ENCODE measurements at places on chromosomes 6 and 20.
A peak's percentile ranks its signal among the peaks of the same experiment; 100 is the strongest.

DNA sequence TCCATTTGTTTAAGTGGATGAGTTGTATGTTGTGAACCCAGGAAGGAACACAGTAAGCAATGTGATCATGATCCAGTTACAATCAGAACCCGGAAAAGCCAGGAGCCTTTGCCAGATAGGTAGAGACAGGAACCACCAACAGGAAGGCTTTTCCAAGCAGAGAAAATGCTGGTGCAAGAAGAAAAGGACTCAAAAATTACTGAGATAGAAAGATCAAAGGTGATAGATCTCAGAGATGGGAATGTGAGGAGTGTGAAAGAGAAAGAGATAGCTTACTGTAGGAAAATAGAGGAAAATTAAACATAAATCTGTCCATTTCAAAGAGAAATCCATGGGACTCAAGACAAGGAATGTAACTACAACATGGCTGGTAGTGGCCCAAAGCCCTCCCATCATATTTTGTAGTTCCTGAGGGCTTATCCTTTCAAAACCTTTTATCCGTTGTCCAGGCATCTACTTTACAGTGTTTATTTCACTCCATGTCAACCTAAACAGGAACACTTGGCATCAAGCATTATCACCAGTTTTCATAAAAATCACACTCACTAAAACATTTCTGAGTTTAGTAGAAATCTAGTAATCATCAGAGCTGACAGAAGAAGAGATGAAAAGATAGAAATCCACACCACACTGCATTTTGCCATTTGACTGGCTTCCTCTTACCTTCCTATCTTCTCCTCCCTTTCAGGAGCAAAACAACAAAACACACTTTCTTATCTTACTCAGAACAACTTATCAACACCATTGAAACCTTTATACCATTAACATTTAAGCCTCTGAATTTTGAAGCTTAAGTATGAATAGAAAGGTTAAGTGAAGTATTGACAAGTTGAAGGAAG is 44.5 kb upstream of the STXBP5 start:
- no peak for DNase-seq

GRCh38 chr6:13538084-13538483 is 36.3 kb upstream of the SIRT5 start:
- peak; percentile 27 for DNase-seq

- no peak for DNase-seq
Measured at GRCh38 chr6:56798163-56798562, 155.5 kb upstream of the DST start.

DNA sequence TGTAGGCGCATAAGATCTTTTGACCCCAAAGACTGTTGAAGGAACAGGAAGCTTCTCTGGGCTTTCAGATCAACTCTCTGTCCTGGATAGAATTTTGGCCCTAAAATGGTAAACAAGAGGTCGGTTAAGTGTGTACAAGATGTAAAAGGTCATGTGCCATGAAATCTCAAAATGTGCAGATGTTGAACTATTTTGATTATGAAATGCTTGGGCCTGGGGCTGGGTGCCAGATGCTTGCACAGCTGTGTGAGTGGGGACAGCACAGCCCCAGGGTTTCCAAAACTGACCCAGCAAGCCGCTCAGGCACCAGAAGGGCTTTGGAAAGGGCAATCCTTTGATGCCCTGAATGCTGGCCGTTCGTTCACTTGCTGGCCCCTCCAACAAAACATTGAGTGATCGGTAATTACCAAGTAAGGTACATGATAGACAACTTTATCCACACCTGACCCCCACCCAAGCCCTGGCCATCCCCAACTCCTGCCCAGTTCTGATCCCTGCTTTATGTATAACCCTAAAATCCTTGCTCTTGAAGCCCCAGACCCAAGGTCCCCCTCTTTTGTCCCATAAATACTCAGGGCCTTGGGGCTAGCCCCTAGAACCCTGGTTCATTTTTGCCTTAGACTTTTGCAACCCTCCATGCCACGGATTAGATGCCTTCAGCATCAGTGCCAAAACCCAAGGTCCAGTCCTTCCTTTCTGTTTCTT is 1.9 kb downstream of the TMEM239 start:
- DNase-seq, result no peak

GRCh38 chr6:6918216-6918983 is 189.4 kb upstream of the RREB1 start:
- DNase-seq, result no peak

- DNase-seq, result no peak
Measured at GRCh38 chr6:31633447-31633846, 12.9 kb downstream of the PRRC2A start.

- no peak for DNase-seq
Measured at GRCh38 chr20:38935285-38935684, 9.1 kb downstream of the FAM83D start.

- DNase-seq, result no peak
Measured at GRCh38 chr6:98648211-98648914, 186.0 kb upstream of the POU3F2 start.

DNA sequence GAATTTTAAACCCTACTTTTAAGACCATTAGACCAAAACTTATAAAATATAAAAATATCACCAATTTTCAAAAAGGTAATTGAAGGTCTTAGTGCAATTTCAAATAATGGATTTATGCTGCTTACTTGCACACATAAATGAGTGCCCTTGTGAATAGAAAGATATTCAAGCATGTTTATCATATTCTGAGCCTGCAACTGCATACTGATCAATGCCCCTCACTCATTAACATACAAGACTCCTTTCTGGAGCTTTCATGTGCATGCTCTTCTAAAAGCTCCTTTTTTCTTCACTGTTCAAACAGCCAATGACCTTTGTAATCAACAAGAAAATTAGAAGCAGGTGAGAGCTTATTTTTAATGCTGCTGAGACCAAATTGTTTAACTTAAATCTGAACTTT is 1139.3 kb downstream of the HACE1 start:
- DNase-seq, result no peak

GRCh38 chr6:38143191-38144150 is 323.9 kb downstream of the ZFAND3 start:
- DNase-seq, result no peak

DNA sequence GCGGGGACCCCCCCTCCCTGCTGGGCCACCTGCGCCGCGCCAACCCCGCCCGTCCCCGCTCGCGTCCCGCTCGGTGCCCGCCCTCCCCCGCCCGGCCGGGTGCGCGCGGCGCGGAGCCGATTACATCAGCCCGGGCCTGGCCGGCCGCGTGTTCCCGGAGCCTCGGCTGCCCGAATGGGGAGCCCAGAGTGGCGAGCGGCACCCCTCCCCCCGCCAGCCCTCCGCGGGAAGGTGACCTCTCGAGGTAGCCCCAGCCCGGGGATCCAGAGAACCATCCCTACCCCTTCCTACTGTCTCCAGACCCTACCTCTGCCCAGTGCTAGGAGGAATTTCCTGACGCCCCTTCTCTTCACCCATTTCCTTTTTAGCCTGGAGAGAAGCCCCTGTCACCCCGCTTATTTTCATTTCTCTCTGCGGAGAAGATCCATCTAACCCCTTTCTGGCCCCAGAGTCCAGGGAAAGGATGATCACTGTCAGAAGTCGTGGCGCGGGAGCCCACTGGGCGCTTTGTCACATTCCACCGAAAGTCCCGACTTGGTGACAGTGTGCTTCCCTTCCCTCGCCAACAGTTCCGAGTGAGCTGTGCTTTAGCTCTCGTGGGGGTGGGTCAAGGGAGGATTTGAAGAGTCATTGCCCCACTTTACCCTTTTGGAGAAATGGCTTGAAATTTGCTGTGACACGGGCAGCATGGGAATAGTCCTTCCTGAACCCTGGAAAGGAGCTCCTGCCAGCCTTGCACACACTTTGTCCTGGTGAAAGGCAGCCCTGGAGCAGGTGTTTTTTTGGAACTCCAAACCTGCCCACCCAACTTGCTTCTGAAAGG is 2.1 kb downstream of the VEGFA start:
- no peak for DNase-seq

DNA sequence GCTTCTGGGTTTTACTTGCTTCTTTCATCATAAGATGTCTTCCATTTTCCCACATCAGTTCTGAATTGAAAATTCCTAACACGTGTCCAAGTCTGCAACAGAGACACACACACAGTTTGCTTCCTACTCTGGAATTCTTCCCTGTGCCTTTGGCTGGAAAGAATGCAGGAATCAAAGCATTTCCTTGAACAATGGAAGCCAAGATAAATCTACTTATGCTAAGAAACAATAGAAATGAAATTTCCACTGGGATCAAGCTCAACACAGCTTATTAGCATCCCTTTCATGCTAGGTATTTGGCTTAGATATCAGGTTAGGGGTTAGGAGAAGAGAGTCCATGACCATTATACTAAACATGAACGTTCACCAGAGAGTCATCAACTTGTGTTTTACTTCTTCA is 101.1 kb upstream of the SCAF8 start:
- no peak for DNase-seq

DNA sequence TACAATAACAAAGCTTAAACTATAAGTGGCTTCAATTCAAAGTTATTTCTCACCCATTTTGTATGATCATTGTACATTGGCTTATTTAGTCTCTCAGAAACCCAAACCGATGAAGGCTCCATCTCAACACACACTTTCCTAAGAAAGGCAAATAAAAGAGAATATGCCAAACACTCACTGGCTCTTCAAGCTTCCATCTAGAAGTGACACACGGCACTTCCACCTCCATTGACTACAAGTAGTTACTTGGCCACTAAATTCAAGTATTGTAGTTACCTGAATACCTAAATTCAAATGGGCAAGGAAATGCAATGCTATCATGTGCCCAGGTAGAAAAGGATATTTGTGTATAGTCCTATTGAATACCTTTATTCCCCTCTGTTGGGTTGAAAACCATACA is 170.6 kb downstream of the OGFRL1 start:
- no peak for DNase-seq

DNA sequence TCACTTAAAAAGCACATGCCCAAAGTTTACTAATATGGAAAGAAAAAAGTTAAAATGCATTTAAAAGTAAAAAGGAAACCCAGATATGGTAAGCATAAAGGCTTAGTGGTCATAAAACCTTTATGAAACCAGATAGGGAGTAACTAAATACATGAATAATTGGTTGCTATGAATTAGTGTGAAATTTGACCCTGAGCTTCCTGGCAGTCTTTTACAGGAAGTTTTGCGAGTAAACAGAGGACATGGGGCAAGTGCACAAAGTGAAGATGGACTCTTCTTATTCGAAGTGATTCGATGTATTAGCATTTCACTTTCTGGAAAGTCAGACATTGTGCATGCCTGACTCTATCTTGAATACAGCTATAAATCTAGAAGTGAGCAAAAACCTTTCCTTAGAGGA is 90.9 kb upstream of the MLIP start:
- no peak for DNase-seq

GRCh38 chr6:56962441-56962840 is 7.5 kb downstream of the BEND6 start:
- no peak for DNase-seq

DNA sequence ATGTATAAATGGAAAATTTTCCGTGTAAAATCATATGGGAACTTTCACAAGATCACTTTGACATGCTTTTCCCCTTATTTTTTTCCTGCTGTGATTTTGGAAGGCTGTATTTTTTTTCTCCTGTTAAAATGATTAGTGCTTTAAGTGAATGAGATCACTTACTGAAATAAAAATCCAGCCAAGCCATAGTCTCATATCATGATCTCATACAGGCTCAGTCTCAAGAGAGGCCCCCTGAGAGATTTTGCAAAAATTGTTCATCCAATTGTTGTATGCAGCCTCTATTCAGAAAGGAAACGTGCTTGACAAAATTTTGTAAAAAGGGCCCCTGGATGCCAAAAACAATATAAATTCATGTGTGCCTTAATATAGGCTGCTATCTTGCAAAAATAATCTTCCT is 528.2 kb downstream of the HDGFL1 start:
- no peak for DNase-seq

DNA sequence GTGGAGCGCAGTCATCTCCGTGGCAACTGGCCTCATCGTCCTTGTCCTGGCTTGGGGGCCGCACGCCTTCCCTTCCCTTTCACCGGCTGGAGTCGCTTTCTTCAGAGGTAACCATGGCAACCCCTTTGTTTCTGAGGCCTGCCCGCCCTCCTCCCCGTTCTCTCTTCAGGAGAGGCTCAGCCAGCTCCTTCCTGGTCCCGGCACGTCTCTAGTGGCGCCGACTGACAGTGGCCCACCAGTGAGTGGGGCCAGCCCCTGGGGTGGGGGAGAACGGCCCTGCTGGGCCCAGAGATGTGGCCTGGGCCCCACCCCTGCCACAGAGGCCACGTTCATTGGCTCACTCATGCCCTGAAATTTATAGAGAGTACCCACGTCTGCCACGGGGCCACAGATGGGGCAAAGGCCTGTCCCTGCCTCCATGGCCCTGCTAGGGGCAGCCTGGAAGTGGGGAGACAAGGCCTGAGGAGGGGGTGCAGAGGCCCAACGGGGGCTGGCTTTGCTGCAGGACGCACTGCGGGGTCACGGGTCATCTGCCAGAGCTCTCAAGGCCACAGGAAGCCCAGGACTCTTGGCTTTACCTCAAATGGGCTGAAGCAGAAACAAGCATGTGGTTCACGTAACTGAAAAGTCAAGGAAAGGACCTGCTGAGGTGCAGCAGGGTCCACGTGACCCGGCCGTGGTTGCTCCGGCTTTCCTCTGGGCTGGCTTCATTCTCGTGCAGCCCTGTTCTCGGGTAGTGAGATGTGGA is 1.4 kb upstream of the OSBPL2 start:
- DNase-seq, result no peak

- DNase-seq, result no peak
Measured at GRCh38 chr6:34673064-34673463, 23.5 kb downstream of the ILRUN start.

DNA sequence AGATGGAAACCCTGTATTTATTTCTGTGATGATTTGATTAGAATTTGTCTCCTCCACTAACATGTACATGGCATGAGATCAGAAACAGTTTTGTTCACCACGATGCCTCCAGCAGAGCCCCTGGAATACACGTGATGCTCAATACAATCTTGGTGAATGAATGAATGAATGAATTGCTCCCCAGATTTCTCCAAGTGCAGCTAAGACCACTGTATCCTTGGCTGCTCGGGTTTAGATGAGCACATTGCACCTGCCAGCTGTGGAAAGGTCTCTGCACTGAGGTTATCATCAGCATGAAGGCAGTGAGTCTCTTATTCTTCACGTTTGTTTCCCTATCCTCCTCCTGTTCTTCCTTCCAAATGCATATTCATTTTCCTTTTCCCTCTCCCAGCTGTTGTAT is 17.9 kb downstream of the CASS4 start:
- no peak for DNase-seq

- DNase-seq, result no peak
Measured at GRCh38 chr6:106149472-106150069, 63.4 kb downstream of the PRDM1 start.

GRCh38 chr6:744666-745353 is 51.9 kb upstream of the EXOC2 start:
- DNase-seq, result no peak

DNA sequence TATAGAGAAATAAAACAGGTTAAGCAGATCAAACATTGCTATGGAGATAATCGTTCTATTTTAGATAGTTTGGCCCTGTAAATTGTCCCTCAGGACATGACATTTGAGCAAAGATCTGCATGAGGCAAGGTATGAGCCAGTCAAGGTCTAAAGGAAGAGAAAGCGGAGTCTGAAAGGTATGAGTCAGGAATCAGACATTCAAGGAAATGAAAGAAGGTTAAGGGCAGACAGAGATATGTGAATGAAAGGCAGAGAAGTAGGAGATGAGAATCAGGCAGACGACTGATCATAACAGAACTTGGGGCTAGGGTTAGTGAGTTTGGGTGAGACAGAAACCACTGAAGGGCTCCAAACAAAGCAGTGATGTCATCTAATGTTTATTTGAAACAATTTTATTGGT is 775.8 kb downstream of the MAFB start:
- DNase-seq, result no peak

- no peak for DNase-seq
Measured at GRCh38 chr6:129094147-129094546, 211.2 kb downstream of the LAMA2 start.

- DNase-seq, result peak; percentile 6
Measured at GRCh38 chr20:41837669-41838224, 219.6 kb upstream of the CHD6 start.

- DNase-seq, result no peak
Measured at GRCh38 chr6:1013656-1014430, 298.1 kb upstream of the FOXQ1 start.

All from COR-L47 (cell line).